ENCODE measurements at places on chromosomes 4 and X. TPM values are rescaled to one million over a fixed set of nuclear protein-coding genes. Genes with fewer than 3 reads are reported as not detected.

Gene GLRA2
- not detected for total RNA-seq

Gene CFAP299
- total RNA-seq, result 0.27 TPM

Gene CXCL10
- 0.81 TPM for total RNA-seq

Gene MAGEA10
- not detected for total RNA-seq

Gene PRRG3
- total RNA-seq, result not detected

Gene CSAG2
- total RNA-seq, result not detected

Gene GC
- total RNA-seq, result not detected

Gene NMU
- total RNA-seq, result 1.1 TPM

Gene MID2
- 0.54 TPM for total RNA-seq

DNA sequence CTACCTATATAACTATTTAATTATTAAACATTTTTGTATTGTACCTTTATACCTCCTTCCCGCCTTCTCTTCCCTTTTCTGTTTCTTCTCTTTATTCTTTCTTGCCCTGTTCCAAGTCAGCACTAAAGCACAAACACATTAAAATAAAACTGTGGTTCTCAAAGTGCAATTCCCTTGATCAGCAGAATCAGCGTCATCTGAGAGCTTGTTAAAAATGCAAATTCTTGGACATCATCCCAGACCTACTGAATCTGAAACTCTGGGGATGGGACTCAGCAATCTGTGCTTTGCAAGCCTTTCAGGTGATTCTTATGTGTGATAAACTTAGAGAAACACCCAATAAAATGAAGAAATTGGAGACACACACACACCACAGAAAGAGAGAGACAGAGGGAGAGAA is 178.4 kb upstream of the BMP3 start:
- DNase-seq, result no peak

DNA sequence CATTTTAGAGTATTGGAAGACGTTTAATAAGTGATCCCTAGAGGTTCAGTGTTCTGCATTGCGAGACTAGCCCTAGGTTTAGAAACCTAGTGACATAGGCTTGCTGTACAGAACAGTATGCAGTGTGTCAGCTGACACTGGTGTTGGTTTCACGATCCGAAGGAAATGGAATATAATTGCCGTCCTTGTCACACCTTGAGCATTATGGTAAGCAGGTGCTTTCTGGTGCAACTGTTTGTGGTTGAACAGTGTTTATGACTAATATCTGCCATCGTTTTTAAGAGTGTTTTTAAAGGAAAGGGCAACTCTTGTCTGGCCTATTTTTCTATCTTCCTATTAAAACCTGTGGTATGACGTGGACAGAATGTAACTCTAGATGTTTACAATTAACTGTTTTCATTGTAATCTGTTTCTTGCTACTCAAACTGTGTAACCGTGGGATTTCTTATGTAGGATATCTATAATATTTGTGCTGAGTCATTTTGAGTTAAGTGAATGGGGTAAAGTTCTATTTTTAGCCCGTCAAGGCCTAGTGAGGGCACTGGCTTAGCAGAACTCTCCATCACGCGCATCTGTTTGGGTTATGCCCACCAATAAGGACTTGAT is 53.8 kb upstream of the TBC1D14 start:
- DNase-seq, result no peak

DNA sequence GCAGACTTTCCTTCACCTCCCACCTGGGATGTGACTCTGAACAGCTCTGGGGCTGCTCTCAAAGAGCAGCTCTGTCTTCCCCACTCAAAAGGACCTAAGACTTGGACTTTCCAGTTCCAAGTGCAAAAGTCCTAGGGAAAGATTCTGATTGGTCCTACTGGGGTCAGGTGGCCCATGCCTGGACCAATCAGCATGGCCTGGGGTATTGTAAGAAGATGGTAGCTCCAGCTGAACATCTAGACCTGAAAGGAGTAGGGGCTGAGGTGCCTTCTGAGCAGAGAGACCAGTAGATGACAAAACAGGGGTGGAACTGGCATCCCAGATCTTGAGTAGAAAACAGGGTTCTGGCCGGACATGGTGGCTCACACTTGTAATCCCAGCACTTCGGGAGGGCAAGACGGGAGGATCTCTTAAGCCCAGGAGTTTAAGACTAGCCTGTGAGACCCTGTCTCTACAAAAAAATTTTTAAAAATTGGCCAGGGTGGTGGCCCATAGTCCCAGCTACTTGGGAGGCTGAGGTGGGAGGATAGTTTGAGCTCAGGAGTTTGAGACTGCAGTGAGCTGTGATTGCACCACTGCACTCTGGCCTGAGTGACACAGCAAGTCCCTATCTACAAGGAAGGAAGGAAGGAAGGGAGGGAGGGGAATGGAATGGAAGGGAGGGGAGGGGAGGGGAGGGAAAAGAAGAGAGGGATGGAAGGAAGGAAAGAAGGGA is 27.4 kb upstream of the MRFAP1 start:
- DNase-seq, result no peak

DNA sequence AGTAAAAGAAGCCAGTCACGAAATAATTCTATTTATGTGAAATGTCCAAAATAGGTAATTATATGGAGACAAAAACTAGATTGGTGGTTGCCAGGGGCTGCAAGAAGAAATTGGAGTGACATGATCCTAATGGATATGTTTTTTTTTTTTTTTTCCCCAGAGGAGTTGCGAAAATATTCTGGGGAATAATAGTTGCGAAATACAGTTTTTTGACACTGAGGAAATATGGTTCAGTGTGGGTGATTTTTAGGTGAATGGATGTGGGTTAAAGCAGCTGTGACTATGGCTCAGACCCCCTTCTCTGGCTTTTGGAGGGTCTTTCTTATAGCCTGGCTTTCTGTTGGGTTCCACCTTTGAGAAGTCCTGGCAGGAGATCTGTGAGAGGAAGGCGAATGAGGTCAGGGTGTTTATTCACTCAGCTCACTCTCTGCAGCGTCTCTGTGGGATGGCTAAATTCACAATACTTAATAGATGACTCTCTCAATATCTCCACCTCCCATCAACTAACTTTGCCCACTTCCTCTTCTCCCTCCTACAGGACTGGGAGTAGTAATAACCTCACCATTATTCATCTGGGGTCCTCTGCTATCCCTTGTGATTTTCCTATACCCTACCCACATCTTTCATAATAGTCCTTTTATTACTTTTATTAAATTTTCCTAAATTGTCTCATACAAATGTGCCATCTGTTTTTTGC is 15.3 kb upstream of the RAB9B start:
- no peak for DNase-seq

GRCh38 chr4:31230594-31230993 is 510.4 kb downstream of the PCDH7 start:
- no peak for DNase-seq

DNA sequence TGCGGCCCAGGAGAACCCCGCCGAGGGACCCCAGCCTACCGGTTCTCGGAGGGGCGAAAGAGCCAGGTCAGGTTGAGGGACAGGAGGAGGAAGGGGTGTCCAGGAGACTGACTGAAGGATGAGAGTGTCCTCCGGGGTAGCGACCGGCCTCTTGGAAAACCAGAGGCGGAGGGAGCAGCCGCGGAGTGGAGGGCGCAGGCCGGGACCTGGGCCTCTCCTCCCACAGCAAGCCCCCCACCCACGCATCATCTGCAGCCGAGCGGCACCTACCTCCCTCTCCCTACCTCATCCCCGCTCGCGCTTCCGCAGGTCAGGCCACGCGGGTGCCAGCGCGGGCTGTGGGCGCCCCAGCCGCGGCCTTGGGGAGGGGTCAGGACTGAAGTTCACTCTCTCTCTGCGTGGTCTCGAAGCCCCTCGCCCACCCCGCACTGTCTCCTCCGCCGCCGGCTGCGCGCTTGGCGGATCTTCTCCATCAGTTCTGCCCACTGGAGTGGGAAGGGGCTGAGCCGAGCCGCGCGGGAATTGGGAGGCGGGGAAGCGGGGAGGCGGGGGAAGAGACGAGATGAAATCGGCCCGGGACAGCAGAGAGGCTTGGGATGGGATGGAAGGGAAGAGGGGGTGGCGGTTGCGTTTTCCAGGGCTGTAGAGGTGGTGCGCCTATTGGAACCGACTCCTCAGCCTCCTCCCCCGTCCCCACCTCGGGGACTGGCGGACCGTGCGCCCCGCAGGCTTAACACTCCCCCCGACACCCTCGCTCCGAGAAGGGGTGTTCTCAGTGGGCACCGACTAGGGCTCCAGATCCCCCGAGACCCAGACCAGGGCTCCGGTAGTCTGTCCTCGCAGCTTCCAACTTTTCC is 1.8 kb downstream of the NLGN4X start:
- no peak for DNase-seq

GRCh38 chr4:109432696-109433095 is 919 bp upstream of the SEC24B start:
- peak; percentile 13 for DNase-seq

- no peak for DNase-seq
These were observed 146.4 kb upstream of the NOCT start for GRCh38 chr4:138869165-138869564.

GRCh38 chrX:2640436-2641150 is 50.5 kb upstream of the CD99 start:
- DNase-seq, result no peak

DNA sequence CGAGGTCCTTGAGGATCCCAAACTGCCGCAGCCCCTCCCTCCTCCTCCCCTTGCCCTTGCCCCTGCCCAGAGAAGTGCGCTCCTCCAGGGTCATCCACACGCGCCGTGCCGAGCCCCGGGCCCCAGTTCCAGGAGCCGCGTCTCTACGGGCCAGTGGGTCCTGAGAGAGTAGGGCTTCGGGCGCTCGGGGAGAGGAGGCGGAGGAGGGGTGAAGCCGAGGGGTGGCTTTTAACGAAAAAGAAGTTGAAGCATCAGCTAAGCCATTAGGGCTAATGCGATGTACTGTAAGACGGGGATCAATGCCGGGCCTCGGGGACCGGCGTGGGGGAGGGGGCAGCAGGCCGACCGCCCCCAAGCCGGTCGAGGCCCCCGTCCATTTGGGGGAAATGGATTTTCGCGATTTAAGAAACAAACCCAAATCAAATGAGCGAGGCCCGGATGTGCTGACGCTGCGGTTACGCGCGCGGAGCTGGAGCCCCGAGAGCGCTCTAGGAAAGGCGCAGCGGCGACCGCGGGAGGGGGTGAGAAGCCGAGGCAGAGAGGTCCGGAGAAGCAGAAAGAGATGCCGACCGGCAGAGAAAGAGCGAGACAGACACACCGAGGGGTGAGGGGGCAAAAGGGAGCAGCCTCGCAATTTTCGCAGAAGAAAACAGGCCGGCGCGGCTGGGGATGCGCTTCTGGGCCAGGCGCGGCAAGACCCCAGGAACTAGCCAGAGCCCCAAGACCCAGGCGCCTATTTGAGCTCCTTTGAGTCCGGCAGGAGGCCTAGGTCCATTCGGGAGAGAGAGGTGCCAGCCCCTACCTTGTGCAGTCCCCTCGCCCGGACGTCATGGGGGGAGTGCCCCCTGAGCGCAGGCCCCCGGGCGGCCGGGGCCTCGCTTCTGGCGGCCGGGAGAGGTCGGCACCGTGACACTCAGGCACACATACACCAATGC is 13.6 kb downstream of the HMX1 start:
- no peak for DNase-seq

DNA sequence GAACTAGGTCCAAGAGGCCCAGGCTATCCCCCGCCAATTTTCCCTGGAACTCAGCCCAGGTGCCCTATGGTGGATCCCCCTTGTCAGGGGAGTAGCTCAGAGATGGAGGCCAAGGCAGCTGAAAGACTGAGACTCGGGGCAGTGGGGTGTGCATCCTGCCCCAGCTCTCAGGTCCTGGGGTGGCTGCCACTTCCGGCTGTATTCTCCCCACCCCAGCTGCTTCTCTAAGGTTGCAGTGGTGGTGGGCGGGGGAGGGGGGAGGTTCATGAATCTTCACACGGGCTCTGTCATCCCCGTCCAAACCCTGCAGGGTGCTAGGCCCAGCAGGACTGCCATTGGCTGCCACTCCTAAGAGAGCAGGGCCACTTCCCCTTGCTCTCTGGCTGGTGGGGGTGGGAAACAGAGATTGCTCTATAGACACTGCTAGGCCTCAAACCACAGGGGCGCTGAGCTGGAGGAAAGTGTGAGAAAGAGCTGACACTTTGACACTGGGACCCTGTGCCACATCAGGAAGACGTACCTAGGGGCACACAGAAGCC is 1.5 kb downstream of the SASH3 start:
- DNase-seq, result no peak

DNA sequence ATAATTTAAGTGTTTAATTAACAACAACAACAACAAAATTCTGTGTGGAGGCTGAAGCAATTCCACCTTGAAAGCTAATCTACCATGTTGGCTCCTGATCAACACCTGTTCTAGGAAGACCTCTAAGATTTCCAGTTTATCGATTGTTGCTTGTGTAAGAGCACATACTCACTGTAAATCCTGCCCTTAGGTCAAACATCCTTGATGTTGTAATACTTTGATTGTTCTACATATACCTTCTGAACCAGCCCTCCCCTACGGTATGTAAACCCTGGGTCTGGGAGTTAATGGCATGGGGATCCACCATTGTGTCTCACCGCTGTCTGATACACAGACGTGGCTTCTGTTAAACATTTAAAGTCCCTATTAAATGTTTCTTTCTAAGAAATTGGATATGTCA is 73.2 kb downstream of the RASL11B start:
- DNase-seq, result no peak

DNA sequence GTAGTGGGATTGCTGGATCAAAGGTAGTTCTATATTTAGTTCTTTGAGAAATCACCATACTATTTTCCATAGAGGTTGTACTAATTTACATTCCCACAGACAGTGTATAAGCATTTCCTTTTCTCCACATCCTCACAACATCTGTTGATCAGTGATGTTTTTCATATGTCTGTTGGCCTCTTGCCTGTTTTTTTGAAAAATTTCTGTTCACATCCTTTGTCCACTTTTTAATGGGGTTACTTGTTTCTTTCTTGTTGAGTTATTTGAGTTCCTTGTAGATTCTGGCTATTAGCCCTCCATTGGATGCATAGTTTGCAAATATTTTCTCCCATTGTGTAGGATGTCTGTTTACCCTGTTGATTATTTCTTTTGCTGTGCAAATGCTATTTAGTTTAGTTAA is 72.6 kb downstream of the STOX2 start:
- no peak for DNase-seq

GRCh38 chr4:169968999-169969398 is 57.2 kb downstream of the MFAP3L start:
- no peak for DNase-seq

DNA sequence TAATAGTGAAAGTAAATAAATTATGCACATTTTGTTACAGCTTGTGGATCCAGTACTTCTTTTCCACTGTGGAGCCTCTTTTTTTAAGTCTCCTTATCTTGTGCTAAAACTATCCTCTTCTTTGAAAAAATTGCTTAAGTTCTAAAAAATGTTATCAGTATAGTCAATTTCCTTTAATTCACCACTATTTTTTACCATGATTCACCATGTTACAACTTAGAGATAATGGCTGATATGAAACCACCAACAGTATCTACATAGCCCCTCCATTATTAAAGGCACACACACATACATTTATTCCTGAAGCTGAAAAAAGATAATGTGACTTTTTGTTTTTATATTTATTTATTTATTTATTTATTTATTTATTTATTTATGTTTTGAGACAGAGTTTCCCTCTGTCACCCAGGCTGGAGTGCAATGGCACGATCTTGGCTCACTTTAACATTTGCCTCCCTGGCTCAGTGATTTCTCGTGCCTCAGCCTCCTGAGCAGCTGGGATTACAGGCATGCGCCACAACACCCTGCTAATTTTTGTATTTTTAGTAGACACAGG is 243.2 kb downstream of the SPOCK3 start:
- DNase-seq, result no peak

GRCh38 chr4:78297116-78297800 is 240.1 kb downstream of the FRAS1 start:
- DNase-seq, result no peak

GRCh38 chrX:10529344-10529743 is 91.0 kb downstream of the MID1 start:
- no peak for DNase-seq
